ENCODE measurements at places on chromosomes 4 and X. TPM values are rescaled to one million over a fixed set of nuclear protein-coding genes. Genes with fewer than 3 reads are reported as not detected.

Gene VCX3A
- total RNA-seq: not detected

Gene DMP1
- 3.0 TPM for total RNA-seq

Gene TKTL2
- not detected for total RNA-seq

Gene KCND1
- total RNA-seq: 7.2 TPM

Gene MAGEA4
- total RNA-seq: not detected

Gene RHOXF1
- total RNA-seq: 0.98 TPM

GRCh38 chr4:171588051-171588545 lies 225.1 kb upstream of the GALNTL6 start:
- DNase-seq: no peak

- DNase-seq: peak; percentile 69
Observed at GRCh38 chr4:76197971-76198410, 15.6 kb downstream of the SCARB2 start.

DNA sequence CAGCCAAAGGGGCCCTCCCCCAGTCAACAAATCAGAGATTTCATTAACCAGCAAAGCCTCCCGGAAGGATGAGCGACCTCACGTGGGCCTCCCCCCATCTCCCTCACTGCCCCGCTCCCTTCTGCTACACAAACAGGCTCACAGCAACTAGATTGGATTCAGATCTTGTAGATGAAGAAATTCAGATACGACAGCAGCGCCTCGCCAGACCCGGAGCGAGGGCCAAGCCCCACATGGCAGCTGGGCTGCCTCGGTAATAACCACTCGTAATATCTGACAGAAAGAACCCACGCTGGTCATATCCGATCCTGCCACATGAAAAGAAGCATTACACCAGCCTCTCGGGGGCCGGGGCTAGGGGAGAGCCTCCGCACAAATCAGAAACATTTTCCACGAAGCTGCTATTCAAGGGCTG lies 581.3 kb downstream of the BCOR start:
- DNase-seq: no peak

- DNase-seq: no peak
Observed at GRCh38 chr4:151013944-151014343, 1.1 kb downstream of the LRBA start.

- DNase-seq: no peak
Observed at GRCh38 chrX:55452833-55453124, 852 bp downstream of the MAGEH1 start.

- no peak for DNase-seq
Observed at GRCh38 chrX:7447801-7448499, 300.0 kb upstream of the PUDP start.

DNA sequence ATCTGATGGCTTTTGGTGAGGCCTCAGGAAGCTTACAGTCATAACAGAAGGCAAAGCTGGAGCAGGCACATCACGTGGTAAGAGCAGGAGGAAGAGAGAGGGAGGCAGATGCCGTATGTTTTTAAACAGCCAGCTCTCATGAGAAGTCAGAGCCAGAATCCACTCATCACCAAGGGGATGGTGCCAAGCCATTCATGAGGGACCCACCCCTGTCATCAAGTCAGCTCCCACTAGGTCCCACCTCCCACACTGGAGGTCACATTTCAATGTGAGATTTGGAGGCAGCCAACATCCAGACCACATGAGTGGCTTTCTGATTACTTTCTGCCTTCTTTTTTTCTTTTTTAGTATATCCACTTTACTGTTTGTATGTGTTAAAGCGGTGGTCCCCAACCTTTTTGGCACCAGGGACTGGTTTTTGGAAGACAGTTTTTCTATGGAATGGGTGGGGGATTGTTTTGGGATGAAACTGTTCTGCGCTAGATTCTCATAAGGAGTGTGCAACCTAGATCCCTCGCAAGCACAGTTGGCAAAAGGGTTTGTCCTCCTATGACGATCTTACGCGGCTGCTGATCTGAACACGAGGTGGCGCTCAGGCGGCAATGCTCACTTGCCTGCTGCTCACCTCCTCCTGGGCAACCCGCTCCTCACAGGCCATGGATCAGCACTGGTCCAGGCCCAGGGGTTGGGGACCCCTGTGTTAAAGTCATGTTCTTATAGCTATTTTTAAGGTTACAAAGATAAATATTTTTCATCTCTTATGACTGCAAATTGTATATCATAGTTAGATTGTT lies 61.7 kb downstream of the SLIT2 start:
- peak; percentile 79 for DNase-seq

DNA sequence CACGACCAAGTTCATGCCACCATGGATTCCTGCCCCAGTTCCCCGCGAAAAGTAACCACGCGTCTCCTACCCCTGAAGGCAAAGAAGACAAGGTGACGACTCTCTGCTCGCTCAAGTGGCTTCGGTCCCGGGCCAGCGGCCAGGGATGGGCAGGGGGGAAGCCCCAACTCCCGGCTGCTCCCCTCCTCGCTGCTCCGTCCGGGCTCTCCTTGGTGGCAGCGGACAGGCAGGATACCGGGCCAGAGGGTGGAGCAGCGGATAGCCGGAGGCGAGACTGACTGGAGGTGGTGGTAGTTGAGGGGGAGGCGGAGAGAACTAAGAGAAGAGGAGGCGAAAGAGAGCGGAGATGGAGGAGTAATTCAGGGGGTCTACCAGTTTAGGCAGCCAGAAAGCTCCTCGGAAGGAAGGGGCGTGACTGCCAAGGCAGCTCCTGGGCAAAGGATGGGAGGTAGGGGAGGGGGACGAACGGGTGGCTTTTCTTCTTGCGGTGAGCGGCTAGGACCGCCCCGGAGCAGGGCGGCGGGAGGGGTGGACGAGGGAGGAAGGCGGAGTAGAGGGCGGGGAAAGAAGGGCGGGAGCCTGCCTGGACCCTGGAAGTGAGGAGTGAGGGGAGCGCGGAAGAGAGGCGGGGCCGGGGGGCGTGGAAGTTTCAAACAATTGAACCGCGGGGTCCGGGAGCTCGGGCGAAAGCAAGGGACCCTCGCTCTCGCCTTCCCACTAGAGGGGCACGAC lies at the start of gene AMOT:
Gene AMOT, minus strand, starts transcription at position 450 of the 732 bp plus-strand sequence. CDS start 17,705 bp downstream, outside the sequence.
- DNase-seq: peak; percentile 86

GRCh38 chrX:23656091-23656490 lies 11.2 kb upstream of the PRDX4 start:
- DNase-seq: no peak

DNA sequence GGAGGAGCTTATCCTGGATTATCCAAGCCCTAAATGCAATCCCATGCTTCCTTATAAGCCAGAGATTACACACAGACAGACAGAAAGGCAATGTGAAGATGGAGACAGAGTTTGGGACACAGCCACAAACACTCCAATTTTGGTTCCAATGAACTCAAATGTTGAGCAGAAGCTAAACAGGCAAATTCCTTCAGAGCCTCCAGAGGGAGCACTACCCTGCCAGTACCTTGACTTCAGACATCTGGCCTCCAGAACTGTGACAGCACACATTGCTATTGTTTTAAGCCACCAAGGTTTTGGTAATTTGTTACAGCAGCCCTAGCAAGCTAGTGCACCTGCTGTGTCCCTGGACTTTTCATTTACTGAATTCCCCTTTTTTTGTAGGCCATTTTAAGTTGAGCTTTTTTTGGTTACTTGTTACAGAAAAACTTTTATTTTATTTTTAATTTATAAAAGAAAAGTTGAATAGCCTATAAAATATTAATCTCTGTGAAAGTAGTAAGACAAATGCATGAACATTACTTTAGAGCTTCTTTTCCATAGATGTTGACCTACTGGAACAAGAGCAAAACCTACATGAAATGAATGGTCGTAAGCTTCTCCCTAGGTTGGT lies 33.4 kb upstream of the SRD5A3 start:
- DNase-seq: no peak

- DNase-seq: no peak
Observed at GRCh38 chr4:184250795-184251669, 33.4 kb upstream of the ENPP6 start.

DNA sequence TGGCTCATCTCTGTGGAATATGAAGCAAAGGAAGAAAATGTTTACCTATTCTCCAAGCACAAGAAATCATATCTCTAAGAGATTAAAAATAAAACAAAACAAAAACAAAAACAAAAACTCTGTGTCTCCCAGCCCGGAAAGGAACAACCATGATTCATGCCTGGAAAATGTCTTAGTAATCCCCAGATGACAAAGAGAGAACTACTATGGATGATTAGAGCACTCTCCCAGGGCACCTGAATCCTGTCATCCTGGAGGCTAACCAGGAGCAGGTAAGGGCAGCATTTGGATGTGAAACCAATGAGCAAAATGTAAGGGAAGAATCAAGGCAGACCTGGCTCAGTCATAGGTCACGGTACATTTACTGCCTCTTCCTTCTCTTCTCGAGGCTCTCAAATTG lies 1.7 kb upstream of the AKAP4 start:
- DNase-seq: no peak
